H7 (cell line): ENCODE measurements at places on chromosomes 3 and 15.
A peak's percentile ranks its signal among the peaks of the same experiment; 100 is the strongest.

GRCh38 chr3:172189213-172189612, 149.8 kb downstream of the FNDC3B start:
- no peak for DNase-seq

DNA sequence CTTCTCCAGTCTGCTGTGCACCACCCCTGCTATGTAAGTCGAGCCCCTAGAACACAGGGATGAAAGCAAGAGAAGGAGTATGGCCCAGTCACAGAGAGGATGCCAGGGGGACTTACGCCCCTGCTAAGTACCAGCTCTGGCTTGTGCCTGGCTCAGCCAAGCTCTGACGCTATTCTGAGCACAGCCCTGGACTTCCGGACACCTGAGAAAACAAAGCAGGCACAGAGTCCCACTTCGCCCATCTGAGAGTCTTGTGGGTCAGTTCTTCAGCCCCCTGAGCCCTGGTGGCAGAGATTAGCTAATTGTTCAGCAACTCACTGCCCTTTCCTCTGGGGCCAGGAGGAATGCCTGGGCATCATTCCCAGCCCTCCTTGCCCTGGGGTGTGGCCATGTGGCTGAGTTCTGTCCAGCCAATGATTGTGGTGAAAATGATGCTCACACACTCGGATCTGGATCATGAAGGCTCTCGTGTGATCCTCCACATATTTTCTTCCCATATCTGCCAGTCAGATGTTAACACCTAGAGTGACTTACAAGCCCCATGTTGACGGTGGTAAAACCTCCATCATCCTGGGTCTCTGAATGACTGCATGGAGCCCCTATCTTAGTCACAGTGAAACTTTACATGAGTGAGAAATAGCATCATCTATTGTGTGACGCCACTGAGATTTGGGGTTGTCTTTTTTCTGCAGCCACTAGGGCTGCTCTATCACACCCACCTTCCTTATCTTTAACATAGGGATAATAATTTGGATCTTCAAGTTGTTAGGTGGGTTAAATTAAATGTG, 105.7 kb downstream of the TPRA1 start:
- DNase-seq = peak; percentile 13

- no peak for DNase-seq
Measured at GRCh38 chr3:15787941-15788340, 9.8 kb downstream of the ANKRD28 start.

GRCh38 chr3:18544146-18544545, 119.0 kb upstream of the SATB1 start:
- no peak for DNase-seq

DNA sequence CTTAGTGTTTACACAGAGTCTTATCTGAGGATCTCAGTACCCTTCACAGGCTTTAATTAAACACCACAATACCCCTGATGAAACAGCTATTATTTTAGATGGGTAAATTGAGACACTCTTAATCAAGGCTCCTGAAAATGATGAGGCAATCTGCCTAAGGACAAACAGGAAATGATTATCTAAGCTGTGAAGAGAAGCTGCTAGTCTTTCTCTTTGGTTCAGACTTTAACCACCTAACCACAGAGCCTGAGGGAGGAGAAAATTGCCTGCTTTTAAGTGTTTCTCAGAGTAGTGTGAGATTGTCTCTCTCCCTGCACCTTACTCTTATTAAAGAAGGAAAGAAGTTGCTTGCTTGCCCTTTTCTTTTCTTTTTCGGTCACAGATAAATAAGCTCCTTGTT, 364.3 kb upstream of the ADAMTS9 start:
- DNase-seq = no peak

GRCh38 chr3:42519568-42519962, 17.1 kb downstream of the VIPR1 start:
- no peak for DNase-seq

DNA sequence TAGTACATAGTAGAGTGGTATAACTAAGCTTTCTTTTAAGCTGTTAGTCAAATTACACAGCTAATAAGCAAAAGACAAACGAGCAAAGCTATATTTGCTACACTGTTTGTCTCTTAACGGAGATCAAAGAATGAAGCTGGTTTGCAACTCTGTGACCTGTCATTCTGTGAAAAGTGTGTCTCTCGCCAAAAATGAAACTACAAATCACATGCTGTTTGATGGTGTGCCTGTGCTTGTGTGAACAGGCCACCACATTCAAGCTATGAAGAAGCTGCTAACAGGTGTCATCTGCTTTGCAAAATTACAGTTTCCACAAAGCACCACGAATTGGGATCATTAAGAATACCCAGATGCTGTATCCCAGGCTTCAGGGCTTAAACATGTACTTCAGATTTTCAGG, 667.8 kb upstream of the NAALADL2 start:
- DNase-seq = no peak

- no peak for DNase-seq
Measured at GRCh38 chr3:186354100-186354499, 7.9 kb downstream of the DGKG start.

DNA sequence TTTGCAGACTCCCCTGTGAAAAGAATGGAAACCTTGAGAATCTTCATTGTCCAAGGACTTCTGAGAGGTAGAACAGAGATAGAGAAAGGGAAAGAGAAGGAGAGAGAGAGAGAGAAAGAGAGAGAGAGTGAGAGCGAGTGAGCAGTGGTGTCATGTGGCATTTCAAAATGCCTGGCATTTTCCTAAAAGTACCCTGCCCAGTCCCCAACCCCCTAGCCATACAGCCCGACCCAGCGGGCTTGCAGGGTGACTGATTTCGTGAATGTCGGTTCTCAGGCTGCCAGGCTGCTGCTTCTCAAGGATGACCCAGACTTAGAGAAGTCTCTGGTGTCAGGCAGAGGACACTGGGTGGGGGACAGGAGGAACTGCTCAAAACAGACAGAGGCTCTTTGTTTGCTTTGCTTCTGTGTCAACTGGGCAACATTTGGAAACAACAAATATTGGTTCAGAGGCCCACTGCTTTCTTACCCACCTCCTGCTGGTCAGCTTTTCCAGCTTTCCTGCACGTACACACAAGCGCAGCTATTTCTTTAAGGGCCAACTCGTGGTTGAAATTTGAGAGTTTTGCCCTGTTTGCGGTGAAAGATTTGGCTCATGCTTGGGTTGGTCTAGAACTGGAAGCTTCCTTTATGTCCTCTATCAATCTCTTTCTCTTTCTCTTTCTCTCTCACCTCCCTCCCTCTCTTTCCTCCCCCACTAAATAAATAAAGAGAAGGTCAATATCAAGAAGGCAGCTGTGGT, 3.7 kb upstream of the TF start:
- no peak for DNase-seq
